ENCODE measurements at places on chromosomes 5 and 9. TPM values are rescaled to one million over a fixed set of nuclear protein-coding genes. Genes with fewer than 3 reads are reported as not detected.

The BAAT gene
- total RNA-seq, result not detected

The FASTKD3 gene
- total RNA-seq, result 10.7 TPM

The TNFSF8 gene
- 2.4 TPM for total RNA-seq

The TXNDC8 gene
- not detected for total RNA-seq

- no peak for DNase-seq
These were observed 51.8 kb downstream of the ELAVL2 start for GRCh38 chr9:23774266-23774665.

GRCh38 chr5:160167624-160168165, 48.4 kb upstream of the PWWP2A start:
- no peak for DNase-seq

GRCh38 chr9:117083559-117083958, 331.3 kb downstream of the ASTN2 start:
- no peak for DNase-seq

DNA sequence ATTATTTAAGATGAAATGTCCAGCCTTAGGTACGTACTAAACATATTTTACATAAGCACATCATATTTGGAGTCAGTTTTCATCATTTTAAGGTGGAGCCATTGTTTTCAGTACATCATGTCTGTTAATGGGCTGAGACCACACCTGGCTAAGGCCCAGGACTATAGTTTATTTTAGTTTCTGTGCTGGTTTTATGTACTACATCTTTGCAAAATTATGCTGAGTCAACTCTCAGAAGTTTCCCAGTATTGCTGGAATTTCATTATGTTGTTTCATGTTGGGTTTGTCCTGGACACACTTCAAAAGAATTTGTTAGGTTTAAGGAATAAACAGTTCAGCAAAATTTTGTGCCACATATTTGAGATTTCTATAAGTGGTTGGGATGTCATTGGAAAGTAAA, 171.2 kb downstream of the CCDC171 start:
- no peak for DNase-seq

DNA sequence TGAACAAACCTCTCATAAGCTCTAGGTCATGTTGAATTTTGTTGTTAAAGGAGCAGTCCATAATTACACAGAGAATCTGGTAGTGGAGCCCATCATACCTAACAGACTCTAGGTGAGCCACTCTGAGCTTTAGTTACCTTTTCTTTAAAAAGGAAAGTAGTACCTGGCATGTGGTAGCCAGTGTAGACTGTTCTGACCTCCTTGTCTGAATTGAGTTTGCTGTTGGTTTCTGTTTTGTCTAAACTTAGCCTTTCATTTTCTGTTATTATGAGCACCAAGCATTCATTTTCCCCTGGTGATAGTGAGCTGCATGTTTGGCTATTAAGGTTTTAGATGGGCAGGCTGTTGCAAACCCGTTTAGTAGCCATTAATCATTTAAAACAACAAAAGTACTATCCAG, 112.2 kb downstream of the MAST4 start:
- DNase-seq, result no peak

- no peak for DNase-seq
These were observed 503.7 kb downstream of the CDH10 start for GRCh38 chr5:24141046-24141445.

DNA sequence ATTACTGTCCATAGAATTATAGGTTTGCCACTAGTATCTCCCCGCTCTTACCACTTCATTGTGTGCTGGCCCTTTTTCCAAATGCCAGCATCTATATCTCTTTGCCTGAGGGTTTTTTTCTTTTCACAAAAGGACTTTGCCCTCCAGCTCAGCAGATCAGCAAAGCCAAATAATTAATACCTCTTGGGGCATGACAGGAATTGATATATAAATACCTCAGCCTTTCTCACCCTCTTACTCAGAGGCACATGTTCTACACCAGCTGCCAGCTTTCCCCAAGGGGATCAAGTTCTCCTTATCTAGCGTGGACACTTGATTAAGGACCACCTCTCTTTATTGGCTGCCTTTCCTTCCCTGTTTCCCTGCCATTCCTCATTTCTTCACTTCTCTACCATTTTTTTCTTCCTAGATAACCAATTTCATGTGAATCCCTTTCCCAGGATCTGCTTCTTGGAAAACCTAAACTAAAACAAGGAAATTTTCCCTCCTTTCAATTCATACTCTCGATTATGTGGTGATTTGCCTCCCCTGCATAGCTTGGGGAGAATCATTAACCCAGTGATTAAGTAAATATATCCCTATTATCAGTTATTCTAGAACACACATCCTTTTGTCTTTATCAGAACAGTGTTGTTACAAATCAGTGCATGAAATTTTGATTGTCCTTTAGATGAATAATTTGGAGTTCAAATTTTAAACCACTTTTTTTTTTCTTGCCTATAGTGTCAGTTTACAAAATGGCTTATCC, 6.9 kb upstream of the NUDT12 start:
- DNase-seq, result no peak

GRCh38 chr5:62273687-62274086, 32.3 kb upstream of the KIF2A start:
- no peak for DNase-seq

GRCh38 chr5:142360607-142361120, 35.8 kb upstream of the SPRY4 start:
- DNase-seq, result no peak

Measured in prostate gland (tissue), 2 donors.